Left forelimb (tissue), 1 donor: ENCODE measurements at places on chromosomes 4 and X.

DNA sequence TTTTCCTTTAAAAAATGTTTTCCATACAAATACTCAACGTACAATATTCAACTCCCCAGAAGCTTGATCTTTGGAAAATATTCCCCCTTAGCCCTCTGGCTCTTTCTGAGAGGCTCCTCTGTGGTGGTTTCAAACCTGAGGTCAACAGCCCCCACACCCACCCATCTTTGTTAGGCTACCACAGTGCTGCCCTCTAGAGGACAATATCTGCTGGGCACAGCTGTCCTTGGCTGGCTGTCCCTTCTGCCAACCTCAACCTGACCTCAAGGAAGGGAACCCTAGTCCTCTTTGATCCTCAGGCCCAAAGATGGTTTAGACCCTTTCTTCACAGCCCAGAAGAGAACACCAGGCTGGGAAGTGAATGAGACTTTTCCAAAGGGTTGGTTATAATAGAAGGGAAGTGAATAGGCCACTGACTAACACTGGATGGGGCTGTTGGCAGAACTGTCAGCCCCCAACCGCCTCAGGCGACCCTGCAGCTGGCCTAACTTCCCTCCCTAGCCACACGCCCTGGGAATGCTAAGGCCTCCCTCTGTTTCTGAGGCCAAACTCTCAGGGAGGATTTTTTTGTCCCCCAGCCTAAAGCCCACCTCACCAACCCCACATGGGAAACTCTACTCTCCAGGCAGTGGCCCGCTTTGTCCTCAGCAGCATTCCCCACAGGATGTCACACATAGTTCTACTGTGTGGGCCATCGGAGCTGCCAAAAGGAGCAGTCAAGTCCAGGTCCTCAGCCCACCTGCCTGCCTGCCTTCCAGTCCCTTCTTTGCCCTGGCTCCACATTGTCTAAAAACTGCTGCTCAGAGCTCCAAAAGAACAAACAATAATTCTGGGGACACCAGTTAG is 34.3 kb downstream of the NYX start:
- DNase-seq = no peak

DNA sequence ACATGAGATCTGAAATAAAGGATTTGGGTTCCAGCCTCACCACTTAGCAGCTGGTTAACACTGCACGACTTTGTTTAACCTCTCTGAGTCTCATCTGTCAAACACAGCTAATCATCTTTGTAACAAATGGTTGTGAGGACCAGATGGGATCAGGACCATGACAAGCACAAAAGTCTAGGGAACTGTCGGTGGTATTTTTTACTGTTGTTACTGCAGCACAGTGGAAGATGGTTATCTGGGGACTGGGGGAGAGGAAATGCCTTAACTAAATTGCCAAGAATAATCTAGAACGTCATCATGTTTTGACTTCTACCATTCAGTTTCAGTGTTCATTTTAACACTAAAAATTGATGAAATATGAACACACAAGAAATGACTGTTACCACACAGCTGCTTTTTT is 99.5 kb downstream of the ADGRA3 start:
- DNase-seq = no peak

GRCh38 chrX:20654596-20655106 is 387.9 kb upstream of the RPS6KA3 start:
- no peak for DNase-seq

- DNase-seq = no peak
Observed at GRCh38 chrX:151151665-151152267, 24.6 kb upstream of the GPR50 start.

- DNase-seq = no peak
Observed at GRCh38 chr4:150264595-150265161, 186.4 kb downstream of the DCLK2 start.

DNA sequence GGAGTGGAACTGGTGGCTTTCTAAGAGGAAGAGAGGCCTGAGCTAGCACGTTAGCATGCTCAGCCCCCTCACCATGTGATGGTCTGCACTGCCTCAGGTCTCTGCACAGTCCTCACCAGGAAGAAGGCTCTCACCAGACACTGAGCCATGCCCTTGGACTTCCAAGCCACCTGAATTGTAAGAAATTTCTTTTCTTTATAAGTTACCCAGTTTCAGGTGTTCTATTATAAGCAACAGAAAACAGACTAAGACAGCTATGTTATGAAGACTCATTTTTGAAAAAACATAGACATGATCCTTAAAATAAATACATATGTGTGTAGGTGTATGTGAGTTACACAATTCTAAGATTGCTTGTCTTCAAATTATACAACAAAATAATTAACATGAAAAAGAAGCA is 74.7 kb downstream of the CEP44 start:
- DNase-seq = no peak

DNA sequence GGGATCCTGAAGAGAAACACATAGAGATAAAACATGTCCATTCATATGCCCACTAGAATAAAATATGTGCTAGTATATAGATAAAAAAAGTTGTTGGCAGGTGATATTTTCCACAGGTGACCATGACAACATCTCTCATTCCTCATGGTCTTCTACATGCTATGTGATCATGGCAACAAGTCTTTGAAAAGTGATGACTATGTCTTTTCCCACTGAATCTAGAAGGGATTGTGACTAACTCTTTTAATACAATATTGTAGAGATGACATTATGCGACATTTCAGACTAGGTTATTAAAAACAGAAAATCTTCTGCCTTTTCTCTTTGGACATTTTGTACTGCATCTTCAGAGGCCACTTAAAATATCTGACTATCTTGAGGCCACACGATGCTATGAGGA is 126.0 kb upstream of the GABRA2 start:
- no peak for DNase-seq

DNA sequence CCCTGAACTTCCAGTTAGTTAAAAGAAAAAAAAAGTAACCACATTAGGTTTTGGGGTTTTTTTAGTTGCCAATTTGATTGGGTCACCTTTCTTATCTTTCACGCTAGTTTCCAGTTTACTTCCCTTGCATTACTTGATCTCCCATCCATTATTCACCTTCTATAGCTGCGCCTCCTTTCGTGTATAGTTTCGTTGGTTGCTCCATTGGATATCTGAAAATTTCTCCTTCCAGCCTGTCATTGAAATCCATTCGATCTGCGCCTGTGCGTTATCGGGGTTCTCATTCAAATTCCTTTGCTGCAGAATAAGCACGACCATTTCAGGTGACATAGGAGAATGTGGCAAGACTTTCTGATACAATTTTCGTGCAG is 764 bp downstream of the TRAPPC11 start:
- DNase-seq = no peak

GRCh38 chr4:150886597-150886996 is 128.5 kb downstream of the LRBA start:
- DNase-seq = no peak

DNA sequence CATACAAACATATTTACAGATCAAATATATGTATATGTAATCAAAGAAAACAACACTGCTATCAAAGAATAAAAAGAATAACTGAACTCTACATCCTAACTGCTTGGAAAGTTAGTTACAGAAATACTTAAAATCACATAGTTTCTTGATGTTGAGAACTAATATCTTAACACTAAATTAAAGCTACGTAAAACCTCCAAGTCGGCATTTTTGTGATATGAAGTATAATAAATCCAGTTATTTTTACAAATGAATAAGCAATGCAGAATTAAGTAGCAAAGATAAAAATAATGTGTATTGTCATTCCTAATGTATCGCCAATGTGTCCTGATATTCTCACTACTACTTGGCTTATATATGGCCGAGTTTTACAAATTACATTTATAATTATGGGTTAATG is 68.4 kb downstream of the JADE1 start:
- DNase-seq = no peak

- no peak for DNase-seq
Observed at GRCh38 chr4:106299977-106300376, 16.0 kb downstream of the TBCK start.

DNA sequence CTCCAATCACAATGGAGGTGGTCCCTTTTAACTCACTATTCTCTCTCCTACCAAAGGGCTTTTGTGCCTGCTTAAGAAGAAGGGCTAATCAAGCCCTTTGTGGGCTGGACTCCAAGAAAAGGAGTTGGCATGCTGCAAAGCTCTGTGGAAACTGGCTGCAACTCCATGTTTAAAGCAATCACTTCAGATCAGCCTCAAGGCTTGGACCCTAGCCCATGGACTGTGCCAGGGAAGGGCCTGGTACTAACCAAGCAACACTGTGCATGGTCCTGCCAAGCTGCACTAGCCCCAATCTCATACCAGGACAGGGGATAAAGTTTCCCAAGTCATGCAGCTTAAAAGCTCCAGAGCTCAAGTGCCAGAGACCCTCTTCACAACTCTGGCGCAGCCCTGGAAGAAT is 86.7 kb downstream of the ATP8A1 start:
- no peak for DNase-seq

GRCh38 chrX:63934791-63935190 is 149.8 kb upstream of the ARHGEF9 start:
- DNase-seq = no peak

DNA sequence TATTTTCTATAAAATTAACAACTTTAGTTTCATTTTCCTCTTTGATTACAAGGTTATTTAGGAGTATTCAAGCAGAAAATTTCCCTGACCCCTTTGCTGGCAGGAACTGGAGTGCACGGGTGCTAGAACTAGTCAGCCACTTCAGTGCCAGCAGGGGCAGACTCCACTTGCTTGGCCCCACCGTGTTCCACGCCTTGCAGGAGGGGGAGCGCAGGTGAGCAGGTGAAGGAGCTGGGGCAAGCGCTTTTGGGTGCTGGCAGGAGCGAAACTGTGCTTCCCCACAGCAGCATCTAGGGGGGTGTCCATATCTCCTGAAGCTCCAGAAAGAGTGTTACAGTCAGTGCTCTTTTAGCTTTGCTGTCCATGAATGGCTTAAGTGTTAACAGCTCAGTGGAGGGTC is 45.5 kb downstream of the MID2 start:
- no peak for DNase-seq

- no peak for DNase-seq
Observed at GRCh38 chr4:101411926-101412325, 64.6 kb upstream of the PPP3CA start.

DNA sequence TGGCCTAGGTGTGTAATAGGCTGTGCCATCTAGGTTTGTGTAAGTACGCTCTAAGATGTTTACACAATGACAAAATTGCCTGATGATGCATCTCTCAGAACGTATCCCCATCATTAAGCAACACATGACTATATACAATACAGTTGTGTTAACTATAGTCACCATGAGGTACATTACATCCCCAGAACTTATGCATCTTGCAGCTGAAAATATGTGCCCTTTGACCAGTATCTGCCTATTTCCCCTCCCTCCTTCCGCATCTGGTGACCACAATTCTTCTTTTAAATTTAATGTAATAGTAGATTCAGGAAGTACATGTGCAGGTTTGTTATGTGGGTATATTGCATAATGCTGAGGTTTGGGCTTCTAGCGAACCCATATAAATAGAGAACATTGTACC is 239.8 kb upstream of the IL1RAPL1 start:
- no peak for DNase-seq

DNA sequence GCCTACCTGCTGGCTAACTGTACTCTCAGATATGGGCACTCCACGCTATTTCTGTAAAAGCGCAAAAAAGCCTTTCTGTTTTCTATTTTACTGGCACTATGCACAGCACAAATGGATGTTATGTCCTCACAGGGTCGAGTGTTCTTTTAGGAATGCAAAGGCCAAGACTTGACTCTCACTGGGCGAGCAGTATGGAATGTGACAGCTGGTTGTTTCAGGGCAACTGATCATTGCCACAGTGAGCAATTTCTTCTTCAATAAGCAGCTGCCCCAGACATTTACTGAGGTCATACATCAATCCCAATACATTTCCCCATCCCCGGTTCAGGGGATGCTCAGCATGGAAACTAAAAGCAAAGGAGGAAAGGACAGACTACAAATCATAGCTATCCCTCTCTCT is 58.2 kb downstream of the PDE5A start:
- no peak for DNase-seq

DNA sequence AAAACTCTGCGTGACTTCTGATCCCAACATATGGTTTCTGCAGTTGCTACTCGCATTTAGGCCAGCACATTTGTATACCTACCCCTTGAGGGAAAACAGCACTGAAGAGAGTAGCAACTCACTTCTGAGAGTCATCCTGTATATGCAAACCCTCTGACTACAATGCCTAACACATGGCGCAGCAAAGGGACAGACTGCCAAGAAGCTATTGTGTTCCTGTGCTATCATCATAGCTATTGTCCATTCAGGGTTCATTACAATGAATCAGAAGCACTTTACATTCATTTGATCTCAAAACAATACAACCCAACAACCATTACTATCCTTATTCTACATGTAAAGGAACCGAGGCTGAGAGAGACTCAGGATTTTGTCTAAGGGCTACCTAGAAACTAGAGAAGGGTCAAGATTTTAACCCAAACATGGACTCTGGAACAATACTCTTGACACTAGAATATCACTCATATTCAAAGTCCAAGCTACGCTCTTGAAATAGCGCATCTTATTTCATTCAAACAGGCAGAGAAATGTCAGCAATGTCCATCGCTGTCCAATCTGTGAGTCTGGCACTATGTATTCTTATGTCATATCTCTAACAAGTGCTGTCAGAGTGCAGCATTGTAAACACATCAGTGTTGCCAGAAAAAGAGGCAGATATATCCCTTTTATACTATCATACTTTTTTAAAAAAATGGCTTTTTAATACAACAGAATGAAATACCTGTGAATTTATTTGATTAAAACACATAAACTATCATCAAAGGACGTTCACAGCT is 173.6 kb downstream of the CORIN start:
- DNase-seq = no peak

DNA sequence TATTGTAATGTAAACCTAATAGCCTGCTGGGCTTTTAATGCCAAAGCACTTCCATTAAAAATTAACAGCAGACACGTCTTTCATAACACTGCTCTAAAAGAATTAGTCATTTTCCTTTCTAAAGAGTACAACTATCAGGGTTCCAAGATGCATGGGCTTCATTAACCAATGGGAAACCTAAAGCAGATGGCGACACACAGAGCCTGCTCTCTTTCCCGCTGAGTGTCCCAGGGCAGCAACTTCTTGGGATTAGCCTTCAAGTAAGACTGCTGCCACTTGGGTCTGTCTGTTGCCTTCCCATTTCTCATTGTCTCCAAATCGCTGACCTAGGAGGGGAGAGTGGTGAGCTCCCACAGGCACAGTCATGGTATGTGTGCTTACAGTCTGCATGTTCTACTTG is 14.0 kb upstream of the PHKA2 start:
- no peak for DNase-seq

GRCh38 chr4:186739802-186740434 is 16.3 kb upstream of the FAT1 start:
- no peak for DNase-seq

DNA sequence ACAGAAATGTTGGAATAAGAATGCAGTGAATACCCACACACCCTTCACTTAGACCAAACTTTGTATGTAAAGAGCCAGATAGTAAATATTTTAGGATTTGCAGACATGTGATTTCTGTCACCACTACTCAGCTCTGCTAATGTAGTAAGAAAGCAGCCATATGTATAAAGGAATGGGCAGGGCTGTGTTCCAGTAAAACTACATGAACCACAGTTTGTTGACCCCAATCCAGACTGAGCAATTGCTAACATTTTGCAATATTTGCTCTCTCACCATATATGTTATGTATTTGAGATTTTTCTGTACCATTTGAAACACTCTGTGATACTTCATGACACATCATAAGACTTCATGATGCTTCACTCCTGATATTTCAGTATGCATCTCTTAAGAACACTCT is 32.0 kb upstream of the TBC1D1 start:
- DNase-seq = no peak

- DNase-seq = no peak
Observed at GRCh38 chr4:115596265-115597001, 483.0 kb upstream of the NDST4 start.

- no peak for DNase-seq
Observed at GRCh38 chr4:139167774-139168444, 9.1 kb downstream of the ELF2 start.
